ENCODE measurements at places on chromosomes 2 and 18.

DNA sequence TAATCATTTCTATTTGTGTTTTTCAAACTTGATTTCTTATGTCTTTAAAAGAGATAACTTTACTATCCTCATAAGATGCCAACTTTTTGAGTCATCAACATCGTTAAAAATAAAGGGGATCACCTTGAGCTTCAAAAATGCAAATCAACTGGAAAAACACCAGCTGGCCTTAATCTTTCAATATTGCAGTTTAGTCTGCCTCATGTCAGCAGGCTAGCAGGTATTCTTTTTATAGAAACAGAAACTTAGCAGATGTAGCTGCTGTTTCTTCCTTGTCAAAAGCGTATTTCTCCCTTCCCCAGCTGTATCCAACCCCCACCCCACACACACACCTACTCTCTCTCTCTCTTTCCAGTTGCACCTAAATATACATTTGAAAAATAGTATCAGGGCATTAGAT, 154.1 kb upstream of the ZNF804A start:
- DNase-seq, result no peak

- DNase-seq, result no peak
Measured at GRCh38 chr2:142868229-142868762, 9.2 kb upstream of the KYNU start.

DNA sequence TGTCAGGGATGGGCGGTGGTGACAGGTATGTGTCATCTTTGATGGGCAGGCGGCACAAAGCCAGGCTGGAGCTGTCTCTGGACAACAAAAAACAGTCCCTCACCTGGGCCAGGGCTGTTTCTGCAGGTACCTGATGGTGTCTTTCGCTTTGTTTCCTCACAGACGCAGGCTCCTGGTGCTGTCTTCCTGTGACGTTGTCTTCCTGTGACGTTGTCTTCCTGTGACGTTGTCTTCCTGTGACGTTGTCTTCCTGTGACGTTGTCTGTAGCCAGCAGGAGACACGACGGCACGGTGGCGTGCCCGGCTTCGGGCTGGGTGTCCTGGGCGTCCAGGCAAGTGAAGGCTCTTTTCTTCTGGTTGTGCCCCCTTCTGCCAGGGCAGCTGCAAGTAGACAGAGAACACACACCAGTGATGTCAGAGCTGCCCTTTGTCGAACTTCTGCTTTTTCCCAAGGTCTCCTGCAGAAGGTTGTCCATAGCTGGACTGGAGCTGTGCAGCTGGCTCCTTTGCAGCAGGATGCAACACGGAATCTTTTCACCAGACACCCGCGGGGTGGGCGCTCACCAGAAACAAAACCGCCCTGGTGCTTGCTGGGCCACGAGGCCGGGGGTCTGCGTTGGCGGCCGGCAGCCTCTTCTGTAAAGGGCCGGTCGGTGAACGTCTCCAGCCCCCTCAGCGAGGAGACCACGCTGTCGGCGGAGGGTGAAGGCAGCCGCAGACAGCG, 21.1 kb downstream of the GPR35 start:
- no peak for DNase-seq

DNA sequence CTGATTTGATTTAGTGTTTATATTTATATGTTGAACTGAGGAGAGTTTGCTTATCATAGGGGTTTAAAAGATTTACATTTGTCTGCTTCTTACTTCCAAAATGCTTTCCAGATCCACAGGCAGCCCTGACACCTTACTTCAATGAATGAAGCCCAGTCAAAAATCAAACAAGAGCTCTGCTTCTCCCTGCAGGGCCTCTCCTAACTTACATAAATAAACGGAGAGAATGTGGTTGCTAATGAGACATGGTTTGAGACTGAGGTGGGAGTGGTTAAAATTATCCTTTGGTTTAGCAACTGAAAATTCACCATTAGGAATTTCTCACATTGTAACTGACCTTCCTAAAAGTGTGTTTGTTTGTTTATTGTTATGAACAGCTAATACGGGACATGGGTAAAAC, 612.3 kb upstream of the FANCL start:
- DNase-seq, result no peak

GRCh38 chr18:64419156-64419555, 270.3 kb upstream of the LINC00305 start:
- DNase-seq, result no peak

DNA sequence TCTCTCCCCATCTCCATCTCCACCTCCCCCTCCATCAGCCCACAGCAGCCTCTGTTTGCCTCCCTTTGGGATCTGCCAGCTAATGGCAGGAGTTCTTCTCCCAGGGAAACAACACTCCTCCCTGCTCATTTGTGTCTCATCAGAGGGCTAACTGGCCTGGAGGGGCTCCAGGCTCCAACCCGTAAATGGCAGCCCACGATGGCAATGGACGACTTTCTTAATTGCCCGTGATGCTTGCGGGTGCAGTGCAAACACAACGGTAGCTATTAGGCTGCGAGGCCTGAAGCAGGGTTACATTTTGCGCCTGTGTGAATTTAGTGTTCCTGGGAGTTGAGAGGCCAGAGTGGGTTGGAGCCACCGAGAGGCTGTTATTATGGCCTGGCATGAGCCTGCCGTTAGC, 285.1 kb downstream of the TNS1 start:
- no peak for DNase-seq

GRCh38 chr18:26262156-26262555, 35.9 kb downstream of the TAF4B start:
- DNase-seq, result no peak

- DNase-seq, result no peak
Measured at GRCh38 chr2:54579682-54580620, 123.8 kb downstream of the SPTBN1 start.

- no peak for DNase-seq
Measured at GRCh38 chr18:76759056-76759455, 63.3 kb upstream of the ZNF236 start.

DNA sequence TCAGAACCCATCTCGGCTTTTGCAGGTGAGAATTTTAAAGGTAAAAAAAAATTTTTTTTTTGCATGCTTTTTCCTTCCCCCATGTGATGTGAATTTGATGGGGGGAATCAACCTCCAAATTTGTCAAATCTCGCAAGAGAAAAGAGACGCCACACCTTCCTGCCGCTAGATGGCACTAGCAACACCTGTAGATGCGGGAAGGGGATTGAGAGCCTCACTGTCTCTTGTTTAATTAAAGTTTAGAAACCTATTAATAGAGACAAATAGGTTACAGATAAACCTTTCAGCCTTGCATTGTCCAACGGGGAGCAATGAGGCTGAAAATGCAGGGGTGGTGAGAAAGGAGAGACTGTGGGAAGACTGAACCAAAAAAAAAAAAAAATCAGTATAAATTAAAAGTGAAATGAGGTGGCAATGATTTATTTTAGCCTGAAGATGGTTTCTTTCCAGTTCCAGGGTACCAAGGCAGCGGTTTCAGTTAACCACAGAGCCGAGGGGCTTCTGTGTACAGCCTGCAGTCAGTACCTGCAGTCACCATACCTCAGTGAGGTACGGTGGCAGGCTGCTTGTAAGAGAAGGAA, 84.6 kb downstream of the NRP2 start:
- DNase-seq, result peak; percentile 27

- no peak for DNase-seq
Measured at GRCh38 chr2:66024391-66024790, 410.5 kb upstream of the MEIS1 start.

GRCh38 chr2:57880967-57881366, 165.6 kb upstream of the VRK2 start:
- DNase-seq, result no peak

GRCh38 chr2:149225446-149225845, 104.9 kb upstream of the LYPD6 start:
- DNase-seq, result no peak

DNA sequence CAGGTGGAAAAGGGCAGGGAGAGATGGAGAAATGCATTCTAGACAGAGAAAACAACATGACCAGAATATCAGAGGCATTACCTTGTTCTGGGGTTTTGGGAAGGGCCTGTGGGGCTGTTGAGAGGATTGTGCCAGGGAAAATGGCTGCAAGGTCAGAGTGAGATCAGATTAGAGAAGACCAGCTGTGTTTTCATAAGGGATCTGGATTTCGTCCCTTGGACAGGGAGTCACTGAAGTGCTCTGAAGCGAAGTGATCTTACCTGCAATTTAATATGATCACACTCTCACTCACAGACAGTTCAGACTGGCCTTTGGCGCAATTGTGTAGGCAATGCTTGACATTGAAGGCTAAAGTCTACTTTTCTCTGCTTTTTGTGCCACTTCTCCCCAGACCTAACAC, 20.3 kb upstream of the REG3G start:
- no peak for DNase-seq

- no peak for DNase-seq
Measured at GRCh38 chr2:31729065-31729439, 148.3 kb upstream of the SRD5A2 start.

DNA sequence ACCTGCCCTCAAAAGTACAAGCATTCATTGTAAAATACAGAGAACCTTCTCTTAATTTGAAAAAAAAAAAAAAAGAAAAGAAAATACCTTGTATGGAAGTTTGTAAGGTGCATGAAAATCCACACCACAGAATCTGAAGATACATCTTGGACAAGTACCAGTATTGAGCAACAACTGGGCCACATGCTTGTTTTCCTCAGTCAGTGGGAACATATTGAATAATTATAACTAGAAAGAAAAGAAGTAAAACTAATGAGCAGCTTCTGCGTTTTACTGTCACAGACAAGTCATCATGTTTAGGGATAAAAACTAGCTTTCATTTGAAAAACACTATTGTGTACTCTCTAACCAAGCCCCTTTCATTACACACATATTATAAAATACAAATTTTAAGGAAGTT, 5.8 kb upstream of the PEX13 start:
- DNase-seq, result no peak

DNA sequence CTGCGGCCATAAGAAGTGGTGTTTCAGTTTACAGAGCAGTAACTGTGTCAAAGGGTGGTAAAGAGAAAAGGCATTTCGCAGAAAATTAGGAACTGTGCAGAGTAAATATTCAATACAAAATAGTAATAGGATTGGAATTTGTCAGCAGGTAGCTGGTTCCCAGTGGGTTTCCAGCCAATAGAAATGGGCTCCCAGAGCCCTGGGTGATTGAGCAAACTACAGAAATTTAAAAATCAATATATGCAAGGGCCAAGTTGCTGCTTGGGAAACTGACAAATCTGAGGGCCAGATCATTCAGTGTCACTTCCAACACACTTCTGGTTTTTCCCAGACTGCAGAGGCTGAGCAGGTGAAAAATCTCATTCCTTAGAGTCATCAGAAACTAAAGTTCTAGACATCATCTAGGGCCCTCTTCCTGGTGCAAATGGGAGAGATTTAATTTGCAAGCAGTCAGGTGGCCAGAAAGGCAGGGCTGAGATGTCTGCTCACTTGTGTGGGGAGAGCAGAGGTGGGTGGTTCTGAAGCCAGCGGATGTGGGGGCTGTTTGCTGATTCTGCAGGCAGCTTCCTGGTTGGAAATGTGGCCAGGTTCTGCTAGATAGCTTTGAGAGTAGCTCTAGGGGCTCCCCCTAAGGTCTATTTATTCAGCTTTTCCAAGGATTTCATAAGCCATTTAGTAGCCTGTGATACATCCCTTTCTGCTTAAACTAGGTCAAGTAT, 182.4 kb downstream of the NCK2 start:
- DNase-seq, result peak; percentile 18

DNA sequence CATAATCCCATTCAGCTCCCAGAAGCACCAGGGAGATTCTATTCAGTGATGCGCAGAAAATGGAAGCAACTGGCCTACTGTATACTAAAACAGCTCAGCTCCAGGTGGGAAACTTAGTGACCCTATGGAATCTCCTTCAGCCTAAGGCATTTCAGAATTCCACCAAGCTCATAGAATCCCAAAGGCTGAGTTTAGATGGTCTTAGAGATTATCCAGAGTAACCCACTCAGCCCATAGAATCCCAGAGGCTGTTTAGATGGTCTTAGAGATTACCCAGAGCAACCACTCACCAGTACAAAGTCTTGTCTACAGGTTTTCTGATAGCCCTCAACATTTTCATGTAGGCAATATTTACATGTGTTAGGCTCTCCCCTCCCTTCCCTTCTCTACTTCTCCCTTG, 232.0 kb upstream of the SLC14A2 start:
- no peak for DNase-seq

DNA sequence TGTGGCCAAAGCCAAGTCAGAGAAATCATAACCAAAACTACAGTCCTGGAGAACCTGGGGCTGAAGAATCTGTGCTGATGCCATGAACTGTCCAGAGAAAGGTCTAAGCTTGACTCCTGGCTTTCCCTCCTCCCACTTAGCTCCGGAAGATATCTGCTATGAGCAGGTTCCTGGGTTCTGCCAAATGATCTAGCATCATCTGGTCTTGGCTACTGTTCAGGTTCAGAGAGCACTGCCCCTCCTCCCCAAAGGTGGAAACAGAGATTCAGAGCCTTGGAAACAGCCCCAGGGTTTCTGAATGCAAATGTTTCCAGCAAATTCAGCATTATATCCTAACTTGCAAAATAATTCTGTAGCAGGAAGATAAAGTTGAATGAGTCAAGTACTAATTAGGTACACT, 219.2 kb upstream of the SP5 start:
- no peak for DNase-seq

DNA sequence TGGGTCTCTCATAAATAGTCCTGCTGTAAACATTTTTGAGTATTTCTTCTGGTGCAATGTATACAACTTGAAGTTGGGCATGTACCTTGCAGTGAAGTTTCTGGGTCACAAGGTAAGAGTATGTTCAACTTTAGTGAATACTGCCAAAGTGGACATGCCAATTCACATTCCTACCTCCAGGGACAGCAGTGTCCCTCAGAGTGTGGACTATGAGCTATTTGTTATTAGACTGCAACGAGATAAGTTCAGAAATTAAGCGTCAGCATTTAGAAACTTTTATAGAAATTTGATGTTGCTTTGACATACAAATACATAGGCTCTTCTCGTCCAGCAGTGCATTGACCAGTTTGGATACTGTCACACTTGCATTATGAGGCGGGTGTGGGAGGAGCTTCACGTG, 7.2 kb upstream of the ACKR3 start:
- DNase-seq, result no peak

DNA sequence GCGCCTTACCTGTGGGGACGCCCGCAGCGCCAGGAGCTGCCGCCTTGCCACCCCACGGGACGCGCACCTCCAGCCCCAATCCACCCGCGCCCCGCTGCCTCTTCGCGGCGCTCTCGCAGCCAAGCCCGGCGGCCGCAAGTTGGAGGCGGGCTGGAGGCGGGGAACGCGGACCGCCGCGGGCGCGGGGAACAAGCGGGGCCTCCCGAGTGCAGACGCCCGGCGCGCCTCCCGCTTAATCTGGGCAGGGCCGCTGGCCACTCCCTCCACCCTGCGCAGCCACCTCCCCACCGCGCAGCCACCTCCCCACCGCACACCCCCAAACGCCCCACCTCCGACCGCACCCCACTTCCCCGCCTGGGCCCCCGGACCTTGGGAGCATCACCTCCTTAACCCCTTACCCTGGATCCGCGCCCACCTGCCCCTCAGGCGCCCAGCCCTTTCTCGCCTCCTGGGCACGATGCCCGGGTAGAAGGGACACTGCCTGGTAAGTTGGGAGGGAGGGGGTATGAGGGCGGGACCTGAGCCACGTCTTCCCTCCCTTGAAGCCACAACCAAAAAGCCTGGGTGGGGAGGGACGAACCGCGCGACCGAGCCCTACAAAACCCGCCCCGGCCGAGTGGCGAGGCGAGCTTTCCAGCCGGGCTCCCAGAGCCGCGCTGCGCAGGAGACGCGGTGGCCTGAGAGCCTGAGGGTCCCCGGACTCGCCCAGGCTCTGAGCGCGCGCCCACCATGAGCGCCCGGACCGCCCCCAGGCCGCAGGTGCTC, at the start of the genes COL4A3 and COL4A4:
TSS of gene COL4A3 (plus strand) at position 627 of the 765 bp plus-strand sequence. CDS start at position 730, 103 bp downstream.
TSS of gene COL4A4 (minus strand) at position 208 of the 765 bp plus-strand sequence. CDS start 16,722 bp downstream, outside the sequence.
- no peak for DNase-seq
